Stimulated activated CD8-positive, alpha-beta memory T cell treated with anti-CD3 and anti-CD28 coated beads, Interleukin-7, amount 100 ng/mL, for 1 hour (primary cell): ENCODE measurements at places on chromosomes 6 and 20.

DNA sequence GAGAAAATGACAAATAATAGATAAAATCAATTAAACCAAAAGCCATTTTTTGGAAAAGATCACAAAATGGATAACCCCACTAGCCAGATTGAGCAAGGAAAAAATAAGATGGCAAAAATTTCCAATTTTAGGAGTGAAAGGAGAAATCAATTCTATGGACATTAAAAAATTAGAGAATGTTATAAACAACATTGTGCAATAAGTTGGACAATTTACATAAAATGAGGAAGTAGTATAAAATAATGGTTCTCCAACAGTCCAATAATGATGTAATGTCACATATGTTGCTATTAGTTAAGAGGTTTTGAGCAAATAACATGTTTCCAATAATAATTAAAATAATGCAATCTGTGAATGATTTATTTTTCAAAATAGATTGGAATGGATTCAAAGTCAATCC is 3.1 kb upstream of the SNAP91 start:
- no peak for DNase-seq

- DNase-seq: no peak
Measured at GRCh38 chr6:109768485-109768884, 77.4 kb downstream of the FIG4 start.

DNA sequence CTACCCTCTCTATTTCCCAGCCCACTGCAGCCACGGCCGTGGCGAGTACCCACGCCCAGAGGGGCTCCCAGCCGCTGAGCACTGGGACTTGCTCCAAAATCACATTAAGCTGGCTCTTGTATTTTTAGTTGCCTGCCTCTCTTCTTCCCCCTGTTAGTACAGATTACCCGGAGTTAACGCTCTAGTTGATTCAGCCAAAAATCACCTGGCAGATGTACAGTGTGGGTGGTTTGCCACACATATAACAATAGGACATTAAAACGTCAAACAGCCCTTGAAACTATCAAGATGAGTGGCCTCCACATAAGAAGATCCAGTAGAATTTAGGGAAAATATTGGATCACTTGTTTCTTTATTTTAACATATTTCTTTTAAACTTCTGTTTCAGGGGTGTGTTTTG is 268.8 kb upstream of the PRDM1 start:
- no peak for DNase-seq

DNA sequence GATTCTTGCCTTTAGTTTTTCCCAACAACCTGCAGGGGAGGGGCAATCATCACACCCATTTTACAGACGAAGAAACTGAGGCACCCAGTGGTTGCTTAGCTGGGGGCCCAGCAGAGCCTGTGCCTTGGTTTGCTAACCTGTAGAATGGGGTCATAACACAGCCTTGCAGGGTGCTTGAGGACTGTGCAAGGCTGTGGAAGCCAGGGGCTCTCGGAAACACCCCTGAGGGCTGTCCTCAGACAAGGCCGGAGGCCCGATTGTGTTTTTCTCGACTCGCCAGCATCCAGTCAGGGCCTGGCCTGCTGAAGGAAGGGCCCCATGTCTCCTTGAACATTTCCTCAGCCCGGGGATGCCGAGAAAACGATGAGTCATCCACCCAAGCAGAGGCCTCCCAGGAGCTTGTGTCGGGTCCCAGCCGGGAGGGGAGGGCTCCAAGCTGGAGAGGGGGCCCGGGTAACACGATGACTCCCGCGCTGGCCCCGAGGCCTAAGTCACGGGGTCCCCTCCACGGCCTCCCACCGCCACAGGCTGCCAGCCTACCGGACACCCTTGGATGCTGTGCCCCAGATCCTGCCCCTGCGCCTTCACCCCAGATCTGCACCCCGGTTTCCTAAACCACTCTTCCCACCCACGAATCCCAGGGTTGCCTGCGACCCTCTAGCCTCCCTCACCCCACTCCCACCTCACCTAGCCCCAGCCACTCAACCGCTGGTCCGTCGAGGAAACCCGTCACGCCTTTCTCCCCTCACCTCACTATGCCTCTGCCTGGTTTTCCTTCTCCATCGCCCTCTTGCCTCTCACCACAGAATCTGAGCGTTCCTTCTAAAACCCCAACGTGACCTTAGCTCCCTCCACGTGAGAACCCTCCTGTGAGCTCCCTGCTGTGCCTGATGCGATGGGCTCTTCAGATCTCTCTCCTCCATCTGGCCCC is 10.6 kb downstream of the NOL4L start:
- no peak for DNase-seq

- no peak for DNase-seq
Measured at GRCh38 chr20:56443654-56444540, 24.5 kb upstream of the RTF2 start.

DNA sequence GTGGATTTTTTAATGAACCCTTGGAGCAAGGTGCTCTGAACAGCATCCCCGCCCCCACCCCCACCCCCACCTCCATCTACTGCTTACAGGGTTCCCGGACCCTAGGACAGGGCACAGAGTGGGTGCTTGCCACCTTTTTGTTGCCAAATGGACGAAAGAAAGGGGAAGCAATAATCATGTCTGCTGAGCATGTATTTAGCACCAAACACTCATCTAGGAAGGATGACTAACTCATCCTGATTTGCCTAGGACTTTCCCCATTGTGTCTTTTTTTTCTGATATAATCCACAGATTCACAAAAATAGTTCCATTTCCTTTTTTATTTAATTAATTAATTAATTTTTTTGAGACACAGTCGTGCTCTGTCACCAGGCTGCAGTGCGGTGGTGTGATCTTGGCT is 1.2 kb upstream of the PLTP start:
- no peak for DNase-seq

DNA sequence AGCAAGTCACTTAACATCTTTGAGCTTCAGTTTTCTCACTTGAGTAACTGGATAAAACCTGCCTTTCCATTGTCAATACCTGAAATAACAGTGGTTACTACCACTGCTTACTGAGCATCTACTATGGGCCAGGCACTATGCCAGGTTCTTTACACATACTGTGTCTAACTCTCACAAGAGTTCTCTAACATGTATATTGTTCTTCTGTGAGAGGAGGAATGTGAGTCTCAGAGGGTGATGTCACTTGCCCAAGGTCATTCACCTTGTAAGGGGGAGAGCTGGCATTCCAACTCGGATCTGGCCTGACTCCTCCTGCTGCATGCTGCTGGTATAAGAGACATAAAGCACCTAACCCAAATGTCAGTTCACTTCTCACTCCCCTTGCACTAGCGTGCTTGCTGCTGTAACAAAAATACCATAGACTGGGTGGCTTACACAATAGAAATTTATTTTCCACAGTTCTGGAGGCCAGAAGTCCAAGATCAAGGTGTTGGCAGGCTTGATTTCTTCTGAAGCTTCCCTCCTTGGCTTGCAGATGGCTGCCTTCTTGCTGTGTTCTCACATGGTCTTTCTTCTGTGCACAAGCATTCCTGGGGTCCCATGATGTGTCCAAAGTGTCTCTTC is 21.9 kb upstream of the SGK2 start:
- DNase-seq: no peak

DNA sequence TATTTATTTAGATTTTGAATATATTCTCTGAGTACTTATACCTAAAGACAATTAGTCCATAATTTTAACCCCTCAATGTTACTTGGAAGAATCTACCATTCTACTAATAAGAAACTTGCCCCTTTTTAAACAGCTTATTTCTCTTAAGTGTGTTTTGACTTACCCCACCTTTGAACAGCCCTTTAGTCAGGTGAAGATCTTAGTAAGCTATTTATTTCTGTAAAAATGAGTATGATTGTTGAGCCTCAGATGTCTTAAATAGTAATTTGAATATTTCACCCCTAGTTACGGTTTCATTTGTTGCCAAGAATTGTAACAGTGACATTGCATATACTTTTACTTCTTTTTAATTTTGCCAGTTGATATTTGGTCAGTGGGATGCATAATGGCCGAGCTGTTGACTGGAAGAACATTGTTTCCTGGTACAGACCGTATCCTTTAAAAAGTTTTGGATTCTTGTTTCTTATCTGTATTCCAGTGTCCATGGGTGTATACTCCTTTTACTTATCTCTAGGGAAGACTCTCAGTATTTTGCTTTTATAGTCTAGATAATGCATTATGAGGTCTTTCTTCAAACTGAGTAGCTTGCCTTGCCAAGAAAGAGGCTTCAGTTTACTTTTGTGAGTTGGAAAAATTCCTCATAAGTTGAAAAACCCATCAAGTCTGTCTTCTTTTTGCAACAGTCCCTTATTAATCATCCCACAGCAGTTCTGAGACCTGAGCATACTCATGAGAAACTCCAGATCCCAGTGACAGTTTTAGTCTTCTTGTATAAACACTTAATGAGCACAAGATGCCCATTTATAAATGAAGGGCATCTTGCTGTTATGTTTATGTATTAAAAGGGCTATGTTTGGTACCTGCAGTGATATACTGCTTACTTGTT is 48.8 kb downstream of the MAPK14 start:
- no peak for DNase-seq

DNA sequence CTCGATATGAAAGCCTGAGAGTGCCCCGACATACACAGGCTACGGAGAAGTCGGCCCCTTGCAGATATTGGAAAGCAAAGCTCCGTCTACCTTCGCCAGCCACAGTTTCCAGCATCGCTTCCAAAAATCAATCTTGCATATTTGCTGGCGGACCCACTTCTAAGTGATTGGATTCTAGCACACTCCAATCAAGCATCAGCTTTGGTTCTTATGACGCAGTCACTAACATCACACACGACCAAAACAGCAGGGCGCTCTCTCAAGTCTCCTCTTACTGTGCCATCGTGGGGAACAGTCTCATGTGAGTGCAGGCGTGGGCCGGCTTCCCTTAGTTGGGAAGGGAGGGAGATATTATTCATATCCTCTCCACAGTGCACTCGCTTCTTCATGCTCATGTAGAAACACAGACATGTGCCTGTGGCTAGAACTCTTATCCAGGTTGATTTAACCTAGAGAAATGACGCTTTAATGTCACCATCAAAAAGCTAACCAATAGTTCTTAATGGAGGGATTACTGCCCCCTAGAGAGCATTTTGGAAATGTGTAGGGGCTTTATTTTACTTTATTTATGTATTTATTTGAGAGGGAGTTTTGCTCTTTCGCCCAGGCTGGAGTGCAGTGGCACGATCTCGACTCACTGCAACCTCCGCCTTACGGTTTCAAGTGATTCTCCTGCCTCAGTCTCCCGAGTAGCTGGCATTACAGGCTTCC is 229.8 kb downstream of the SOD2 start:
- no peak for DNase-seq

GRCh38 chr6:137237413-137238170 is 18.4 kb upstream of the IFNGR1 start:
- DNase-seq: no peak
